ENCODE measurements at places on chromosomes 7 and 10.

DNA sequence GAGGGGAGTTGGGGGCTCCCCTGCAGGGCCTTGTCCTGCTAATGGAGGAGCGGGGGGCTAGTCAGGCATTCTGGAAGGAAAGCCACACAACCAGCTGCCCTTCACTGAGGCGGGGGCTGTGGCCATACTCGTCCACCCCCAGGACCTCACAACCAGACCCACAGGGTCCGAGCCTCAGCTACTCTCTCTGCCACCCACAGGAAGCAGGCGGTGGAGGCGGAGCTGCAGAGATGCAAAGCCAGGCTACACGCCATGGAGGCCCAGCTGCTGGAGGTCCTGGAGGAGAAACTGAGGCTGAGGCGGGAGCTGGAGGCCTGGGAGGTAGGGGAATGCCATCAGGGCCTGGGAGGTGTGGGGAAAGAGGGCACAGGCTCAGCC lies 3.1 kb downstream of the ABHD11 start:
- DNase-seq, result no peak

- DNase-seq, result no peak
Measured at GRCh38 chr7:118061386-118061785, 122.6 kb upstream of the LSM8 start.

DNA sequence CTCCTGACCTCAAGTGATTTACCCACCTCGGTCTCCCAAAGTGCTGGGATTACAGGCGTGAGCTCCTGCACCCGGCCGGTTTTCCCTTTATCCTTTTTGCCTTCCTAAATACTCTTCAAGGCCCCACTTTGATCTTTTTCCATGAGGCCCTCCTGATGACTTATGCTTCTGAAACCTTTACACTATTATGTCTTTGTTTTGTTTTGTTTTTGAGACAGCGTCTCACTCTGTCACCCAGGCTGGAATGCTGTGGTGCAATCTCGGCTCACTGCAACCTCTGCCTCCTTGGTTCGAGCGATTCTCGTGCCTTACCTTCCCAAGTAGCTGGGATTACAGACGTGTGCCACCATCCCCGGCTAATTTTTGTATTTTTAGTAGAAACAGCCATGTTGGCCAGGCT lies 3.8 kb downstream of the STMP1 start:
- no peak for DNase-seq

GRCh38 chr7:110119883-110120581 lies 970.9 kb upstream of the LRRN3 start:
- DNase-seq, result no peak

- no peak for DNase-seq
Measured at GRCh38 chr7:102119213-102119651, 167.4 kb upstream of the SH2B2 start.

- DNase-seq, result no peak
Measured at GRCh38 chr10:15213461-15213861, 45.0 kb upstream of the NMT2 start.

- no peak for DNase-seq
Measured at GRCh38 chr7:74271742-74272141, 17.5 kb upstream of the CLIP2 start.

GRCh38 chr7:116317907-116318306 lies 107.6 kb downstream of the TES start:
- DNase-seq, result no peak

DNA sequence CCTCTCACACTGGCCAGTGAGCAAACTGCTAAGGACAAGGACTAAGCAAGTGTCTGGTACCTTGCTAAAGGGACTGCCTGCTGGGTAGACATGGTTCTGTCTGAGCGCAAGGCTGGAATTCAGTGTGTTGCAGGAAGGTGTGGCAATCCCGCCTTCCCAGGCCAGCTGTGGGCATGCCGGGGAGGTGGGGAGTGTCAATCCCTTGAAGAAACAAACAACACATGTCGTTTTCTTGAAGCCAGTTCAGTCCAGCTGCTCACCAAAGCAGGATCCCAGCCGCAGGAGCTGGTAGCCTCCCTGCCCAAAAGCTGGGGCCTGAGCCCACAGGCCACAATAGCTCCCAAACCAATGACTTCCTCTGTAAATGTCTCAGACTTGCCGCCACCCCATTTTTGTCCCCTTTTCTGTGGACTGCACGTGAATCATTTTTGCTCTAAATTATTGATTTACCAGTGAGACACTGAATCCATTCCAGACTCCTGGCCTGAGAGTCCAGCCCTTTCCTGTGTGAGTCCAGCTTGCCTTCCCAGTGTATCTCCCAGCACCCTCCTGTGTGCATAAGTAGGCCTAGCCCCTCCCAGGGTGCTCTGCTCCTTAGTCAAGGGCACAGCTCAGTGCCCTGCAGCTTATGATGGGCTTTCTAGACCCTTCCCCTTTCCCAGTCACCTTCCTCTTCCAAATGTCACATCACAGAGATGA lies 166.8 kb downstream of the RGS10 start:
- no peak for DNase-seq

GRCh38 chr10:132538031-132538789 lies 623 bp downstream of the INPP5A start:
- DNase-seq, result no peak

- no peak for DNase-seq
Measured at GRCh38 chr10:78859769-78860168, 209.0 kb upstream of the ZMIZ1 start.

DNA sequence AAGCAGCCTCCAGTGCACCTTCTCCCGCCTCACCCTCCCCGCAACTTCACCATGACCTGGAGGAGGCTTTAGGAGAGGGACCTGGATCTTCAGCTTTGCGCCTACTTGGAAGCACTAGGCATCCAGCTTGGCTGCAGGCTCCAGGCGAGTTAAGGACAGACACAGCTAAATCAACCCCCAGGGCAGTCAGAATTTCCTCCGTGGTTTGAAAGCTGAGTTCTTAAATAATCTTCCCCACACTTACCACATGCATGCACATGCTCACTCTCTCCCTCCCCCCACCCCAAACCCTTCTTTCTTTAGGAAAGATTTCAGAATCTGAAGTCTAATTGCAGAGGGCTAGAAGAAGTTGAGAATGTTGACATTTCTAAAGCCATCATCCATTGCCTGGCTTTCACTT lies 36.7 kb upstream of the LRRC4 start:
- no peak for DNase-seq

DNA sequence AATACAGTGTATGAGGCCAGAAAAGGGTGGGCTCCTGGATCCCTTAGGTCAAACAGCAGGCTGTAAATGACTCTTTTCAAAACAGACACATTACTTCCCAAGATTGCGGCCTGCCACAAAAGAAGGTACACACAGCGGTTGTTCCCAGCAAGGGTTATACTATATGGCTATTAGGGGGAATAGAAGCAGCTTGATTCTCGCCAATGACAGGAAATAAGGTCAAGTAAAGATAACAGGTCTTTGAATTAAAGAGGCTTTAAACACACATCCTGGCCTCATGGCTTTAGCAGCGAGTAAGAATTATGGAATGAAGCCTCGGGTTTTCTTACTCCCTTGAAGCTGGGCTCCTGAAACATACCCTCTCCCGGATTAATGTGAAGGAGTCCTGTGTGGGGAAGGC lies 58.3 kb downstream of the CYP26A1 start:
- DNase-seq, result no peak

DNA sequence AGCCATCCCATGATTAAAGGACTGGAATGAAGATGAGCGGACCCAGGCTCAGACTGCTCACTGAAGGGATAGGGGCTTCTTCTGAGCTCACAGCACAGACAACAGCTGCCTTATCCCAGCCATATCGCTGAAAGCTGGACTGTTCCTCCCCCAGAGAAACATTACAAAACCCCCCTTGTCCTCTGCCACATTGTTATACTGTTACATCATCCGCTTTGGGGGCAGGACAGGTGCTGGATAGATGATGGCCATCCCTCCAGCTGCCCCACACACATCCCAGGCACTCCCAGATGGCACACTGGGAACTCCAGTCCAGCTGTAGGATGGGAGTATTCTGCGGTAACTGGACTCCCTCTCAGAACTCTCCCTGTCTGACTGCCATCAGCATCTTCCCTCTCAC lies 58.7 kb upstream of the BTRC start:
- DNase-seq, result no peak

- DNase-seq, result no peak
Measured at GRCh38 chr10:98339799-98340198, 71.8 kb upstream of the LOXL4 start.

DNA sequence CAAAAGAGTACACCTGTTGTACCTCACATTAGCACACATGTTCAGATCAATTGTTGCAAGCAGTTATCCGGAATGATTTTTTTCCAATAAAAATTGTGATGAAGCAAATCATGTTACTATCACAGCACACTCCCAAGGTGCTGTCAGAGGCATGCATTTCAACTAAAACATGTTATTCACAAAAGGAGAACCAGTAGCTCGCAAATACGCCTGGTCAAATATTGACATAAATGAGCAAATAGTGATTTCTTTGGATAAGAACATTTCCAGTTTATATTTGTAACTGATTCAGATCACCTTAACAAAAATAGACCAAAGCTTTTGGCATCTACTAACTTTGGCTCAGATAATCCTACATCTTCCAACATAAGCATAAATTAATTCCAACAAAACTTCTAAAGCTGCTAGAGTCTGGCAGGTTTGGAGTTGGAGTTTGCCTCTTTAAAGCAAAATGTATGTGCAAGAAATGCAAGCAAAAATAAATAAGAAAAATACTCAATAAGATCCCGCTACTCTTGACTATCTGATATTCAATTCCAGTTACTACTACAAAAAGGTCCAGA lies 208.0 kb downstream of the SFMBT2 start:
- no peak for DNase-seq

DNA sequence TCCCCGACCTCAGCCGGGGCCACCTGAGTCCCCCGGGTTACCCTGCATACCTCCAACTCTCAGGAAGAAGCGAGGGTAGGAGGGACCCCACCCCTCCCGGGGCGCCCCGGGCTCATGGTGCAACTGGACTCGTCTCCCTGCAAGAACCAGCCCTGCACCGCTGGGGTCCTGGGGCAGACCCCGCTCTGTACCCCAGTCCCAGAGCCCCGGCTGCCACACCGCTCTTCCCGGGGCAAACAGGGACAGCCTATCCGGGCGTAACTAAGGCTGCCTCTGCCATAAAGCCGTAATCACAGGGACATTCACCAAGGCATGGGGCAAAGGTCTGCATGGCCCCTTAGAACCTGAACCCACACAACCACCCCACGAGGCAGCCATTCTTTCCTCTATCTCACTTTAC lies 6.7 kb upstream of the MAFK start:
- no peak for DNase-seq

- no peak for DNase-seq
Measured at GRCh38 chr7:149870701-149871483, 2.9 kb upstream of the ATP6V0E2 start.

DNA sequence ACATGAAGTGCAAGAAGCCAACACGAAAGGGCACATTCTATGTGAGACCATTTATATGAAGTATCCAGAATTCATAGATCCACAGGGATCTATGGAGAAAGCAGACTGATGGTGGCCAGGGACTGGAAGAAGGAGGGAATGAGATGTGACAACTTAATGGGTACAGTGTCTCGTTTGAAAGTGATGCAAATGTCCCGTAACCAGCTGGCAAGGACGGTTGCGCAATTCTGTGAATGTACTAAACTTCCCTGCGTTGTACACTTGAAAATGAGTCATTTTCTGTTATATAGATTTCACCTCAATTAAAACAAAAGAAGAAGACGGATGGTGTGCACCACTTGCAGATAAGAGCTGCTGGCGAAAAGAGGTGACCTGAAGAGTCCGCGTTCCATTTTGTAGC lies 861.1 kb downstream of the TYW1 start:
- no peak for DNase-seq

DNA sequence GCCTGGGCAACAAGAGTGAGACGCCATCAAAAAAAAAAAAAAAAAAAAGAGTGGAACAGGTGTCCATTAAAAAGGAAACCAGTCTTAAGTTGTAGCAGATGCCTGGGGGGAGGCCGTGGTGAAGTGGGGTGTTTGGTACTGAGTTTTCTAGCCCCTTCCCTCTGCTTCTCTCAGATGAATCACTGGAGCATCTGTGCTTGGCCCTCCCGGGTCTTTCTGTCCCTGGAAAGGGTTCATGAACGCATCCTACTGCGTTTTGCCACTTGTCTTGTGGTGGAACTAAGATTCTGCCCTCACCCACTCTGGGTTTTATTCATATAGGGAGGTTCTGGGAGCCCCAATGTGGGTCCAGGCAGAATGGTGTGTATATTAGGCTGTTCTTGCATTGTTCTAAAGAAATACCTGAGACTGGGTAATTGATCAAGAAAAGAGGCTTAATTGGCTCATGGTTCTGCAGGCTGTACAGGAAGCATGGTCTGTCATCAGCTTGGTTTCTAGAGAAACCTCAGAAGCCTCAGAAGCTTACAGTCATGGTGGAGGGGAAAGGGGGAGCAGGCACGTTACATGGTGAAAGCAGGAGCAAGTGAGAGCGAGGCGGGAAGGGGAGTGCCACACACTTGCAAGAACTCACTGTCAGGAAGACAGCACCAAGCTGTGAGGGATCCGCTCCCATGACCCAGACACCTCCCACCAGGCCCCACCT lies 63.5 kb downstream of the CAMK1D start:
- DNase-seq, result peak; percentile 71

DNA sequence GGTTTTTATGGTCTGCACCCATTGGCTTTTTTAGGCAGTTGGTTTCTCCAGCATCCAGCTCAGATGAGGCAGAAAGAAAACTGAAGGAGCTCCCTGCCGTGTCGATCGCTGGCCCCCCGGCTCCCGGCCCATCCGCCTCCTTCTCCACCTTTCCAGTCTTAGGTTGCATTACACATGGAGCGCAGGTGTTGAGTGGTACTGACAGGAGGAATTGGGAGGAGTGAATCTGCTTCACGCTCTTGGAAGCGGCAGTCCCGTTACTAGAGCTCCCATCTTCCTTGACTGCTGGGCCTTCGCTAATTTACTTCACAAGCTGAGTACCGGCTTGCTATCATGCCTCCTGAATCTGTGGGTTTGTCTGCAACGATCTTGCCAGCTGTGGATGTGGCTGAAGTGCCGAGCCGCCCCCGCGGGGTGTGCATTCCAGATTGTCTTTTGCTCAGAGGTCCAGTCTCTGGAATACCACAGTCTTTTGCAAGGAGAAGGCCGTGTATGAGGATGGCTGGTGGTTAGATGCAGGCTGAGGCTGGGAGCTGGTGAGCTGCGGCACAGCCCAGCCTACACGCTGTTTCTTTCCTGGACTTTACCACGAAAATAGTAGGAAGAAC lies 17.1 kb downstream of the IQCE start:
- no peak for DNase-seq

GRCh38 chr10:20822825-20823224 lies 74.3 kb downstream of the NEBL start:
- DNase-seq, result no peak

GRCh38 chr10:2392145-2392812 lies 655.0 kb upstream of the ADARB2 start:
- DNase-seq, result no peak
